ENCODE measurements at places on chromosomes 11 and 22.

DNA sequence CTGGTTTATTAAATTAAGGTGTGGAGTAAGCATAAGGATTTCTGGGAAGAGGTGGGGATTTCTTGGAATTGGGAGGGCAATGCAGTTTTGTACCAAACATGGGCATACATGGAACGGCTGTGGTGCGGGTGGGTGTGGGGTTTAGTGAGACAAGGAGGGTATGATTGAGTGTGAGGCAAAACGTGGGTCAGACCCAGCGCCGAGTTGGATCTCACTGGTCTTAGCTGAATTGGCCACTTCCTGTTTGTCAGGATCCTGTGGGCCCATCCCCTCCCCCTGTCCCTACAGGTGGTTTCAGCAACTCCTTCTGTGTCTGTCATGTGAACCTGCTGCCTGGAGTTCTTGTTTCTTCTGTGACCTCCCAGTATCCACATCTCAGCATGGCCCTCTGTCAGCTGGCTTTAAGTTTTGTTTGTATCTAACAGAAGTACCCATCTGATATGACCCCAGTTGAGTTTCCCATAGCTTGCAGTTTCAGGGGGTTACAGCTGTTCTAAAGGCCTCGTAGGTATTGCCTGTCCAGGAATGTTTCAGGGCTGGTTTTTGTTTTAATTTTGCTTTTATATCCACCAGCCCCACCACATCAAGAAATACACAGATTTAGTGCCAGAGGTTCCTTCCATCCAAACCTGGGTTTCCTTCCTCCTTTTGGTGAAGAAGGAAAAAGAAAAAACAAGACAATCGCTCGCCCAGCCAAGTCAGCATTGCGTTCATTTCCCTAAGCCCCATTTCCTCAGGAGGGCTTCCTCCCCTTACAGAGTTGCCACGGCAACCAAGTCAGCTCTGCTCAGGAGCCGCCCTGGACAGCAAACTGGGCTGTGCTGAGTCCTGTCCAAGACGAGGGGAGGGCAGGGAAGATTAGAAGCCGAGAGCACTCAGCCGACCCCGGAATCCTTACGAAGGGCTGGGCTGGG, 6.0 kb downstream of the APOL1 start:
- DNase-seq = no peak

- no peak for DNase-seq
Observed at GRCh38 chr22:42962295-42963230, 52.4 kb downstream of the PACSIN2 start.

- DNase-seq = no peak
Observed at GRCh38 chr11:64722141-64723065, 594 bp downstream of the NRXN2 start.

GRCh38 chr11:34886609-34887008, 29.6 kb downstream of the APIP start:
- no peak for DNase-seq

DNA sequence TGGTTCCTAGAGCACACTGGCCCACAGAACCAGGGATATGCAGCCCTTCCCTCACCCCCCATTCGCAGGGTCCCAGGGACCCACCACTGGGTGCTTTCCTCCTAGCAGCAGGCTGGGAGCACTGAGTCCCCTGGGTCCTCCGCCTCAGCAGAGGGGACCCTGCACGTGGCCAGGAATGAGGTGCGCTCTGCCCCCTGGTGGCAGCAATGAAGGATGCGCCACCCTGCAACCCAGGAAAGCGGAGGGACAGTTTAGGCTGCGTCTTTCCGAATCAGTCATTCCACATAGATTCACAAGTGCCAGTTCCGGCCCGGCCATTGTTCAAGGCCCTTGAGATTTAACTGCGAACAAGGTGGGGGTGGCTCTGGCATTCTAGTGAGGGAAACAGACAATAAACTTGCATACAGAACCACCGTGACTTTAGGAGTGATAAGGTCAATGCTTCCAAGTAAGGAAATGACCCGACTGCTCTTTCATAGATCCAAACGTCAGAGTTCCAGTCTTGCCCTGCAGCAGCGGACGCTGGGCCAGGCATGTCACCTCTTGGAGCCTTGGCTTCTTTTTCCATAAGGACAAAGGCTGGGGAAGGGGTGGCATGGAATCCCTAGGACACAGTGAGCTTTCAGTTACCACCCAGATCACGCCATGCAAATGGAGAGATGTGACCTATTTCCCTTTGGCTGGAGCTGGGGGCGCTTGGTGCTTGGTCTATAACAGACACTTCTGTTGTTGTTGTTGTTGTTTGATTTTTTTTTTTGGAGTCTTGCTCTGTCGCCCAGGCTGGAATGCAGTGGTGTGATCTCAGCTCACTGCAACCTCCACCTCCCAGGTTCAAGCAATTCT, 7.7 kb downstream of the RIN1 start:
- DNase-seq = peak; percentile 37

DNA sequence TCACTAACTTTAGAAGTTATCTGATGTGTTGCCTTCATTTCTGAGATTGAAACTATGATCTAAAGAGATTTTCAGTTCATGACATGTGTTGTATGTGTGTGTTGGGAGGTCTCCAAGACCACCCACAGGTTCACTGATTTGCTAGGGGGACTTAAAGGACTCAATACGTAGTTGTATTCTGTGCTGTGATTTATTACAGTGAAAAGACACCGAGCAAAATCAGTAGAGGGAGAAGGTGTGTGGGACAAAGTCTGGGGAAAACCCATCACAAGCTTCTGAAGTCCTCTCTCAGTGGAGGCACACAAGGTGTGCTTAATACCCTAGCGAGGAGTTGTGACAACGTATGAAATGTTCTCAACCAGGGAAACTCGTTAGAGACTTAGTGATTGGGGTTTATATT, 35.6 kb downstream of the RNF169 start:
- no peak for DNase-seq

- DNase-seq = no peak
Observed at GRCh38 chr11:86162239-86162638, 82.3 kb upstream of the EED start.

DNA sequence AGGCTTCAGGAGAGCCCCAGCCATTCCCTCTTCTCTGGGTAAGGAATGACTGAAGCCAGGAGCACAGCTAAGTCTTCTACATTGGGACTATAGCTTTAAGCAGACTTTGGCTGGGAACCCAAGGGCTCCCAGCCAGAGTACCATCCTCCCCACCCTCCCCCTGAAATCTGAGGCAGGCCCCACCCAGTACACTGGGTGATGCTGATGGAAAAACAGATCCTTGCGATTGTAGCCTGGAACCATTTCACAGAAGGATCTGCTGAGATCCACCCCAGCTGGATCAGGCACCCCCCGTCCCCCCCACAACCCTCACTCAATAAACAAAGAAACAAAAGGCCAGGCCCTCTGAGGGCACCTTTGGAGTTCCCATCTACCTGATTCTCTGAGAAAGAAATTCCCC, 39.8 kb downstream of the IL18BP start:
- no peak for DNase-seq

DNA sequence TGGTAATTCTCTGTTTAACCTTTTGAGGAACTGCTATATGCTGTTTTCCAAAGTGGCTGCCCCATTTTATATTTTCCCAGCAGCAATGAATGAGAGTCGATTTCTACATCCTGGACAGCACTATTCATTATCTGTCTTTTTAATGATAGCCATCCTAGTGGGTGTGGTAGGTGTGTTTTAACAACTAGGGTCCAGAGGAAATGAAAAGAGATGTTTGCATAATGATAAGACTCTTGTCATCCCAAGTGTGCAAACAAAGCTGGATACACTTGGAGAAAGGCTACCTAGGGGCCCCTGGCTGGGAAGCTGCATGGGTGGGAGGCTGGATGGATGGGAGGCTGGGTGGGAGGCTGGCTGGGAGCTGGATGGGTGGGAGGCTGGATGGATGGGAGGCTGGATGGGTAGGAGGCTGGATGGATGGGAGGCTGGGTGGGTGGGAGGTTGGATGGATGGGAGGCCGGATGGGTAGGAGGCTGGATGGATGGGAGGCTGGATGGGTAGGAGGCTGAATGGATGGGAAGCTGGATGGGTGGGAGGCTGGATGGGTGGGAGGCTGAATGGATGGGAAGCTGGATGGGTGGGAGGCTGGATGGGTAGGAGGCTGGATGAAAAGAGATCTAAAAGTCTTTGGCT, 158.0 kb downstream of the DSCAML1 start:
- no peak for DNase-seq

DNA sequence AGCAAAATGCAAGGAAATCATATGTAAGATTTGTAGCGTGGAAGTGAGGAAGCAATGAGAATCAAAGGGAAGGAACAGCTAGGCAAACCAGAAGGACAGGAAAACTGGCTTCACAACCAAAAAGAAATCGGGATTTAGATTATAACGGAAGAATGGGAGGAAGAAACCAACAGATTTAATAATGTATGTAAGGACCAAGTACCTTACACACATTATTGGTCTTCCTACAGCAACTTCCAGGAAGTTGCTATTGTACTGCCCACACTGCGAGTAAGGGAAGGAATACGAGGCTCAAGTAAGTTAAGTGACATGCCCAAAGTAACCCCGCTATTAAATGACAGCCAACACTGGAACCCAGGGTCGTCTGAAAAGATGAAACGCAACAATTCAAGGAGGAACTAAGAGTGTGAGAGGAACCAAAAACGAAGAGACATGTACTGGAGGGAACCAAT, 473 bp downstream of the TXN2 start:
- DNase-seq = no peak

GRCh38 chr22:26321469-26321913, 107.6 kb upstream of the ASPHD2 start:
- no peak for DNase-seq

GRCh38 chr11:11657218-11657955, 35.6 kb upstream of the GALNT18 start:
- no peak for DNase-seq

DNA sequence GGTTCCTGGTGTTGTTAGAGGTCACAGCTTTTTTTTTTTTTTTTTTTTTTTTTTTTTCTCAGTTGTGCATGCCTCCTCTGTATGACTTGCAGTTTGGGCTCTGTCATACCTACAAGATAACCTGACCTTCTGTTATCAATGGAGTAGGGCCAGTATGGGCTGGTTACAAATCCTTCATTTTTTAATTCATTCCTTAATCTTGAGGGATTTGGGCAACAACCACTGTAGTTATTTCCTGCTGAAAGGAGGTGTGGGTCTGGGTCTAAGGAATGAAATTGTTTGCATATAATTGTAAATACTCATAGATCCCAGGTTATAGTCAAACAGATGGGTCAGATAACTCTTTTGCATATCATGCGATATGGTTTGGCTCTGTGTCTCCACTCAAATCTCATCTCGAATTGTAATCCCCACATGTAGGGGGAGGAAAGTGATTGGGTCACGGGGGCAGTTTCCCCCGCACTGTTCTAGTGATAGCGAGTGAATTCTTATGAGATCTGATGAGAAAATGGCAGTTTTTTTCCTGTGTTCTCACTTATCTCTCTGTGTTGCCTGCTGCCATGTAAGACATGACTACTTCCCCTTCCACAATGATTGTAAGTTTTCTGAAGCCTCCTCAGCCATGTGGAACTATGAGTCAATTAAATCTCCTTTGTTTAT, 14.1 kb upstream of the GLYAT start:
- no peak for DNase-seq

GRCh38 chr11:28932940-28933339, 824.8 kb downstream of the METTL15 start:
- DNase-seq = no peak

DNA sequence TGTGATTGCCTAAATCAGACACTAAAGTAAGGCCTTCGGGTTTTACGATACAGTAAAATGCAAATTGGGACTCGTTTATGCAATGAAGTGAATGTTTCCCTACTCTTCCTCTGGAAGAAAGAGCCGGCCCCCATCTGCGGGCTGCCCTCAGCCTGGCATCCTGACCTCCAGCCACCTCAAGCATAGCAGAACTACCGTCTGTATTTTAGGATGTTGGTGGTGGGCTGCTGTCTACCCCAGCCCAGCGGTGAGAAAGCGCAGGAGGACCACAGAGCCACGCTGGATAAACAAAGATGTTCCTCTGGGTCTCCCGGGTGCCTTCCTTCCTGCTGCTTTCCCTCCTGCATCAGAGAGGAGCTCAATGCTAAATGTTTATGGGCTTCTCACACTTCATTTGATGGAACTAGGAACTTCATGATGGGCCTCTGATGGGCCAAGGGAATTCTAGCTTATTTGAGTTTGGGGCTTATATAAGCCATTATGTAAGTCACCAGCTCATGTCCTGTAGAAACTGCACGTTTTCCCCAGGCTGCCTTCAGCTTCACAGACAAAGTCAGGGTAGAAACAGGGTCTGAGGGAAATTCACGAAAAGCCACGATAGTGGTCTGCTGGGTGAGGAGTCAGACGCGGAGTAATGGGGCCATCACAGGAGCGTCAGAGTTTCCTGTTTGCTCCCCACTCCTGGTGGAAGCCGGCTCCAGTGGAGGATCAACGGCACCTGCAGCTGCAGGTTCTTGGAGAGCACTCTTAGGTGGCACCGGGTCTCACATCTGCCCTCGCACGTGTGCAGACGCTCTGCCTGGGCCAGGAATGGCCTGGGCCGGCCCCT, 287.4 kb downstream of the BRD1 start:
- DNase-seq = no peak

GRCh38 chr11:104011044-104011443, 25.4 kb upstream of the DDI1 start:
- no peak for DNase-seq

DNA sequence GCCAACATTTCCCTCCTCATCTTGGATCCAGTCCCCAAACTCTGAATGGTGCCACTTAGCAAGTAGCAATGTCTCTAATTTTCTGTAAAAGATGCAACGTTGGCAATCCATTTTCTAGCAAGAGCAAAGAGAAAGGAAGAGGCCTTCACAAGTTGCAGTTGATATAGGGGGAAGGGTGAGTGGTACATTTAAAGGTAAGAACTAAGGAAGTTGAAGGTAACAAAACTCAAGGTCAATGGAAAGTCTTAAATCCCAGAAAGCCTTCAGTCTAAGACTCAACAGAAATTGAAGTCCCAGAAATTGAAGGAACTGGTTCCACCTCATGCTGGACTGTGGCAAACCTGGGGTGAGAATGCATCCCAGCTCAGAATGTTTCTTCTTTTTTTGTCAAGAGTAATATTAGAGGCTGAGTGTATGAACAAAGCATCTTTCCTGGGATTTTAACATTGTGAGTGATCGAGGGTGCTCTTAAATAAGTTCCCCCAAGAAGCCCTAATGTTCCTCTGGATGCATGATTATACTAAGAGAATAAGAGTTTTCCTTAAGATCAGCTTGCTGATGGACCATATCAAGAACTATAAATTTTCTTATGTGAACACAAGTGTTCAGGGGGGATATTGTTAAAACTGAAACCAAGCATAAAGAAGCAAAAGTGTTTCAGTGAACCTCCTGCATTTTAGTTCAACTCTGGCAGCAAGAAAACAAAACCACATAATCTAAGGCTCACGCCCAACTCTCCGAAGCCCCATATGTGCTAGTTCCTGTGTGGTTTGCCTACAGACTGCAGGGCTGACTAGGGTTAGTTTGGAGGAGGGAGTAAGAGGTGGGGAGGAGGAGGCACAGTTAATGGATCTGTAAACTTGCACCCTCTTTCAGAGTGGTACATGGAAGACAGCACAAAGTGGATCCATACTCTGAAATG, at the start of gene GRAP2:
Gene GRAP2 (plus strand): TSS at position 779 of the 922 bp plus-strand sequence. CDS start 46,023 bp downstream, outside the sequence.
- DNase-seq = no peak

- DNase-seq = no peak
Observed at GRCh38 chr11:108027057-108027456, 18.4 kb downstream of the CUL5 start.

GRCh38 chr22:33110562-33111163, 52.5 kb upstream of the SYN3 start:
- no peak for DNase-seq
